Astrocyte (in vitro differentiated cells and primary cell): ENCODE measurements at places on chromosomes 7 and 10. TPM values are rescaled to one million over a fixed set of nuclear protein-coding genes. Genes with fewer than 3 reads are reported as not detected.

- peak overlapping the region; percentile 59 for H3K27ac ChIP-seq
- no peaks in the 10 kb centered on the region for H3K36me3 ChIP-seq
- peaks cover 32% of the 10 kb centered on the region for H3K4me1 ChIP-seq
Observed at GRCh38 chr10:89481662-89482061, 53.7 kb downstream of the SLC16A12 start.

DNA sequence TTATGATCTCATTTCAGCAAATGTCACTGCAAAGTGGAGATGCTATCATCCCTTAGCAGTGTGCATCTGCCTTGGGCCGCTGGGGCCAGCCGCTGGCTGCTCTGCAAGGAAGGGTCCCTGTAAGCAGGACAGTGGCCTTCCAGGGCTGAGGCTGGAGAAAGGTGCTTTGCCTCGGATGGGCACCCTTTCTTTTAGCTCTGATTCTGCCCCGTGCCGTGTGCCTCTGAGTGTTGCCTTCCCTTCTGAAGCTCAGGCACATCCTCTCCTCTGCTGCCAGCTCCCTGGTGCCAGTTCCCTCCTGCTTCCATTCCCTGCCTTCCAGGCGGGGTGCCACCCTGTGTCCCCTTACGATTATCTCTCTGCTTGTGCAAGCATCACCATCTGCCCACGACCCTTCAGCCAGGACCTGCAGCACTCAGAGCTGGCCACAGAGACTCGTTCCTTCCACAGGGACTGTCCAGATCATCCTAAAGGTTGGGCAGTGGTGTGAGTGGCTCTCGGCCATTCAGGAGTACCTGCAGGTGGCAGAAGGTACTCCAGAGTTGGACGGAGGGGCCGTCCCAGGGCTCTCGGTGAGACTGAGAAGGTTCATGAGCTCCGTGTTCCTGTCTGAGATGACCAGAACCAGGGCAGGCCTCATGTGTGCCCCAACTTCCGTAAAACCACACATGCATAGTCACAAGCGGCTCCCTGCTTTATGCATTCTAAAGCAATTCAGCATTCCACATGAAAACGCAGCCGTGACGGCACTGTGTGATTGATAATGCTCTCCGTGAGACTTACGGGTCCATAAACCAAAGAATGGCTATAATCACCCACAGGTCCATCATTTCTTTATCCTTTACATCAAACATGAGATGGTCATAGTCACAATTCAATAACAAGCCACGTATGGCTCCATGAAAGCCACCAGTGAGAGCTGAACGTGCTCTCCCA lies 371.4 kb downstream of the DNAJB6 start:
- H3K27me3 ChIP-seq, result peaks cover 4% of the 10 kb centered on the region
- H3K4me3 ChIP-seq, result no peak overlapping the region
- H3K4me1 ChIP-seq, result no peaks in the 10 kb centered on the region

DNA sequence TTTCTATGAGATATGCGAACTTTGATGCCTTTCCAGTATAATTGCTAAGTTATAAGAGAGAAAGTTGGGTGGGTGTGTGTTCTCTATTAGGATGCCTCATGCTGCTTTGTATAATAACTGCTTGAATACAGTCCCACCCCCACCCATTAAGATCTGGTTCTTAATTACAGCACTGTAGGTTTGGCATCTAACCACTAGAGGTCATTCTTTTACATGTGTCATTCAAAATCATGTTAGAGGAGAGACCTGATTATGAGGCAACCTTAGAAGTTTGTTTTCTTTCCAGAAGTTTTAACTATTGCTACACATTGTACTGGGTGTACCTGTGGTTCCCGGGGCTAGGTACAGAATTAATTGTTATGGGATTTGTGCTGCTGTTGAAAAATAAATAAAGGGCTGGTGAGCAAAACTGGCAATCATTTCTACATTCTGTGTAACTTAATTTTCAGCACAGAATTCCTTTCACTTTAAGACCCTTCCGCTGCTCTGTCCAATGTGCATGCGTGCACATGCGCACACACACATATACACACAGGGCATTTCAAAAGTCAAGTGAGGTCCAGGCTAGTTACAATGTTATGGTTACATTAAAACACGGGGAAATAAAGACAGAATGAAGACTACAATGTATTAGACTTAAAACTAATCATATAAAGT lies 1156.3 kb downstream of the SORCS3 start:
- H3K4me3 ChIP-seq, result no peak overlapping the region
- H3K27me3 ChIP-seq, result no peaks in the 10 kb centered on the region
- no peak for DNase-seq
- no peaks in the 10 kb centered on the region for H3K36me3 ChIP-seq
- no peak overlapping the region for H3K27ac ChIP-seq

- no peaks in the 10 kb centered on the region for H3K4me1 ChIP-seq
- H3K27ac ChIP-seq, result no peak overlapping the region
- no peak for DNase-seq
- no peaks in the 10 kb centered on the region for H3K36me3 ChIP-seq
- H3K27me3 ChIP-seq, result peaks cover 3% of the 10 kb centered on the region
Observed at GRCh38 chr7:4931943-4932342, 27.0 kb downstream of the MMD2 start.

DNA sequence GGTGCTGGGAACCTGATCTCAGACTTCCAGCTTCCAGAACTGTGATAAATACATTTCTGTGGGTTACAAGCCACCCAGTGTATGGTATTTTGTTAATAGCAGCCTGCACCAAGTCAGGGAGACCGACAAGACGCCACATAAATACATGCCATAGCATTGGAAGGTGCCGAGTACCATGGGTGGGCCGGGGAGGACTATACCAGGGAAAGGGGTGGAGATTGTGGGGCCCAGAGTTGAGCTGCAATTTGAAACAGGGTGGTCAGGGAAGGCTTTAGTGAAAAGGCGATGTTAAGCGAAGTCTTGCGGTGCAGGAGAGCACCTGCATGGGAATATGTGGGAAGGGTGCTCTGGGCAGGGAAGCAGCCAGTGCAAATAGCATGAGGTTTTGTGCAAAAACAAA lies 88.9 kb upstream of the LRRC4 start:
- no peaks in the 10 kb centered on the region for H3K36me3 ChIP-seq
- peaks cover 9% of the 10 kb centered on the region for H3K27me3 ChIP-seq
- H3K4me1 ChIP-seq, result peaks cover 9% of the 10 kb centered on the region
- no peak overlapping the region for H3K27ac ChIP-seq
- no peak for DNase-seq
- H3K4me3 ChIP-seq, result no peak overlapping the region

DNA sequence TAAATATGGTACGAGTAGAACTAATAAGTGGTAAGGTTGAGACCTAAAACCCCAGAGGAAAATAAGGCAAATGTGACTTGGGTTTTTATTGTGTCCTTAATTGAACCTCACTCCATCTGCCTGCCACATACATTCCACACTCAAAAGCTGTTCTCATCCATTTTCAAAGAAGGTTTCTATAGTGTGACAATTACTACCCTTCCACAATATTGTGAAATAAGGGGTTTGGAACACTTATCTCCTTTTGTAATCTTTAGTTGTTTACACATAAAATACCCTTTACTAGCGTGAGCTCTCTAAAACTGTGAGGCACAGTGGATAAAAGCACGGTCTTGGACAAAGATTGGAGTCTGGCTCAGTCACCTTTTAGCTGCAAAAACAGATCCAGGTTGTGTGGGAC lies 166.6 kb downstream of the THSD7A start:
- no peak overlapping the region for H3K4me3 ChIP-seq
- H3K36me3 ChIP-seq, result no peaks in the 10 kb centered on the region
- H3K27me3 ChIP-seq, result no peaks in the 10 kb centered on the region
- DNase-seq, result no peak

GRCh38 chr7:41033500-41033899 lies 669.4 kb downstream of the INHBA start:
- H3K36me3 ChIP-seq, result no peaks in the 10 kb centered on the region
- no peak overlapping the region for H3K4me3 ChIP-seq
- DNase-seq, result peak; percentile 79
- no peaks in the 10 kb centered on the region for H3K27me3 ChIP-seq

DNA sequence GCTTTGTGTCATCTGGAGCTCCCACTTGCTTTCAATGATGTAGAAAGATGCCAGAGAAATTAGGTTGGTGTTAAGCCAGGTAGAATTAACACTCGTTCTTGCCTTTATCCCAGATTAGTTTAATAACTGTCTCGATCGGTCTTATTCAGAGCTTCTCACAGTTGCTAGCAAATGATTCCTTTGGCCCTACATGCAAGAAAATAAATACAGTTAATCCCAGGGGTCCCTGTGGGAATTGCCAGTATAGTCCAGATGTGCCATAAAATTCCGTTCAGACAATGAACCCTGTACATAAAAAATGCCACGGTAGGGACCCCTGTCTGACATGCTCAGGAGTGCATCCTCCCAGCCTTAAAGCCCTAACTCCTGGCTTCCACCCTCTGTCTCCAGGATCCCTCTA lies 207.5 kb downstream of the ARHGAP12 start:
- no peaks in the 10 kb centered on the region for H3K36me3 ChIP-seq
- no peaks in the 10 kb centered on the region for H3K27me3 ChIP-seq
- H3K4me3 ChIP-seq, result no peak overlapping the region
- H3K27ac ChIP-seq, result no peak overlapping the region

The MRC1 gene
- total RNA-seq, result 0.05 and 0.07 TPM in 2 replicates

The ELMO1 gene
- 17.8 and 20.4 TPM in 2 replicates for total RNA-seq

The FBXL13 gene
- 1.2 and 1.6 TPM in 2 replicates for total RNA-seq

The FRAT1 gene
- total RNA-seq, result 1.4 and 2.5 TPM in 2 replicates

The RGS10 gene
- total RNA-seq, result 40.0 and 40.1 TPM in 2 replicates

The FAM204A gene
- total RNA-seq, result 60.2 and 62.7 TPM in 2 replicates

The CYP2C8 gene
- 0.34 and 0.39 TPM in 2 replicates for total RNA-seq

The CYP3A7 gene
- total RNA-seq, result not detected in 2 replicates
